NCI-H2029 (cell line): ENCODE measurements at places on chromosomes 3 and 15.
A peak's percentile ranks its signal among the peaks of the same experiment; 100 is the strongest.

- DNase-seq = no peak
Observed at GRCh38 chr3:101216710-101217465, 103.5 kb downstream of the IMPG2 start.

GRCh38 chr3:31402117-31402516, 130.6 kb upstream of the STT3B start:
- no peak for DNase-seq

- no peak for DNase-seq
Observed at GRCh38 chr3:173770796-173771573, 373.4 kb downstream of the NLGN1 start.

DNA sequence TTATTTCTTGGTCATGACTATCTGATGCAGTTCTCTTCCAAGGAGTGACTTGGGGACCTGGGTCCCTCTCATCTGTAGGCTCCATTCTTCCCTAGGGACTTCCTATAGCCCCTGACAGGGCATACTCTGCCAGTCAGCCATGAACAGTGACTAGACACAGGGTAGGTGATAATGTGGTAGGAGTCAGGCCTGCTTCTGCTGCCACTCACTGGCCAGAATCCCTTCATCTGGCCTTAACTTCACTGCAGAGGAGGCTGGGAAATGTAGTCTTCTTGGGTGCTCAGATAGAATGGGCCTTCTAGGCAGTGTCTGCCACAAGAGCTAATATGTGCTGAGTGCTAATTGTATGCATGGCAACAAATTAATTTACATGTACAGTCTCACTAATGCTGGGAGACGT, 84.5 kb downstream of the CACNA2D3 start:
- no peak for DNase-seq

DNA sequence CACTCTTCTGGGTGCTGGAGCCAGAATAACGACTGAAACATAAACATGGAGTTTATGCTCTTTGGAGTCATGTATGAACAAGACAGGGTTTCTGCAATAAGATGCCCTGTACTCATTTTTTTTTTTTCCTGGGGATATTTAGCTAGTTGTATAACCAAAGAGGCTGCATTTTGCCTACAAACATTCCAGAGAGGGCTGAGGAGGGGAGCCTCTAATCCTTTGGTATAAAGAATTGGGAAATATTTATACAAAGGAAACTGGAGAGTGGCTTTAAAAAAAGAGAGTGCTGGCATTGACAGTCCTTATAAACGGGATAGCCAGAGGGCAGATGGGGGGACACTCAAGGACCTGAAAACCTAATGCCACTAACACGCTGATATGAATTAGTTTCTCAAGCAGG, 32.4 kb upstream of the GAP43 start:
- DNase-seq = no peak

GRCh38 chr3:181103605-181104004, 114.1 kb upstream of the DNAJC19 start:
- peak; percentile 78 for DNase-seq

DNA sequence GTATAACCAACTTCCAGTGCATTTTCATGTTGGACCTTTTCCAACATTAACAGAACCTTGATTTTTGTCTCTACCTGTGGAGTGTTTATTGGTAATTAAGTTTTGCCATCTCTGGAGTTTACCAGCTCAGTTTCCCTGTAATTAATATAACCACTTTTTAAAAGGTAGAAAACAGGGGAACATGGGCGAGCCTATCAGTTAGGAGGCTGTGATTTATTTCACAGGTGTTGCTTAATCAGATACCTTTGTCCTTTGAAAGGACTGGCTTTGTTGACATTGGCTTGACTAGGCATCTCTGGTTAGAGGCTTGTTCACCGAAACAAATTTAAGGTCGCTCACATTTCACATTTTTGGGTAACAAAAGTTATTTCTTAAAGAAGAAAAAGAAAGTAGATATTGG, 622 bp downstream of the NAALADL2 start:
- peak; percentile 35 for DNase-seq

GRCh38 chr15:53034767-53035245, 244.7 kb upstream of the ONECUT1 start:
- no peak for DNase-seq

- DNase-seq = peak; percentile 75
Observed at GRCh38 chr3:14988988-14989394, 41.6 kb downstream of the NR2C2 start.

DNA sequence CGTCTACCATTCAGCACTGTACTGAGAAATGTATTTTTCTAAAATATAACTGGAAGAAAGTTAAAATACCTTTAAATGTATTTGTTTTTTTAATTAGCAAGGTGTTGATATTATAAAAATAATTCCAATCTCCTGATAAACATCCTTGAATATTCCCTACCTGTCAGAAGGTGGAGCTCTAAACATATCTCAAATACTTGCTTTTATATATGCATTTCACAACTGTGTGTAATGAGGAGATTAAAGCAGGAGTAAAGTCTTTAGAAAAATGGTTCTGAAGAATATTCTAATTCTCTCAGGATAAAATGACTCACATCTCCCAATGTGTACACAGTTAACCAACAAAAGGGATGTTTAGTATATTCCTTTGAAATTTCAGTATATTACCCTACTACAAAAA, 422.7 kb downstream of the PLCL2 start:
- no peak for DNase-seq

DNA sequence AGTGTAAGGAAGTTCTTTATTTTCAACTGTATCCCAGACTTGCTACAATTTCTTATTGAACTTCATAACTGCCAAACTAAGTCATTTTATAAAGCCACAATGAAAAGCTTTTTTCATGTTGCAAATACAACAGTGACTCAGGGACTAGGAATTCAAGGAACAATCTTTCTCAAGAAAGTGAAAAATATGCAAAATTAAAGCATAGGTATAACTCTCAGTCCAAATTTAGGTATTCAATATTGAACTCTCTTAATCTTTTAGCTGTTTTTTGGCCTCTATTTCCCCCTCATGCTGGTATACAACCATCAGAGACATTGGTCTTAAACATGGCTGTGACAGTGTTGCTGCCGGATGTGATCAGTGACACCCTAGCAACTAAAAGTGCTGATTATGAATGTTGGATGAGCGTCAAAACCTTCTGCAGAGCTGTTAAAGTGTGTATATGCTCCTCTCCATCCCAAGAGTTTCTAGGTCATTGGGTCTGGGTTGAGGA, 476.9 kb downstream of the ZNF385D start:
- no peak for DNase-seq

- DNase-seq = no peak
Observed at GRCh38 chr3:55897573-55898224, 410.6 kb upstream of the WNT5A start.

DNA sequence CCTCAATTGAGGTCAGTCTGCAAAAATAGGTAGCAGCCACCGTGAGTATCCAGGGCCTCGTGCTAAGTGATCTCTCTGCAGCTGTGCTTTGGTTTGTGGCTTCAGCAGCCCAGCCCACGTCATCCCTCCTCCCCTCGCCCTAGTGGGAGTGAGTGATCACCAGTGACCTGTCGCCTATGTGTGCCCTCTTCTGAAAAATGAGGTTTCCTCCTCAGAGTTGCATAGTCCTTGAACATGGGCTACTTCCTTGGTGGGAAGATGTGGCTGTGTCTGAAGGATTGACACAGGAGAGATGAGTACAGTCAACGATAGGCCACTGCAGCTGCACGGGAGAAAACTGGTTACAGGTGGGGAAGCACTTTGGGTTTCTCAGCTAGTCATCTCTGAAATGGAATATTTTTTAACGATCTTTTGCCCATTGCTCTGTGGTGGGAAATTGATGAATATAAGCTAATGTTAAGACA, 144.8 kb upstream of the BHLHE40 start:
- no peak for DNase-seq

GRCh38 chr3:114223143-114223542, 14.2 kb downstream of the ZNF80 start:
- no peak for DNase-seq

DNA sequence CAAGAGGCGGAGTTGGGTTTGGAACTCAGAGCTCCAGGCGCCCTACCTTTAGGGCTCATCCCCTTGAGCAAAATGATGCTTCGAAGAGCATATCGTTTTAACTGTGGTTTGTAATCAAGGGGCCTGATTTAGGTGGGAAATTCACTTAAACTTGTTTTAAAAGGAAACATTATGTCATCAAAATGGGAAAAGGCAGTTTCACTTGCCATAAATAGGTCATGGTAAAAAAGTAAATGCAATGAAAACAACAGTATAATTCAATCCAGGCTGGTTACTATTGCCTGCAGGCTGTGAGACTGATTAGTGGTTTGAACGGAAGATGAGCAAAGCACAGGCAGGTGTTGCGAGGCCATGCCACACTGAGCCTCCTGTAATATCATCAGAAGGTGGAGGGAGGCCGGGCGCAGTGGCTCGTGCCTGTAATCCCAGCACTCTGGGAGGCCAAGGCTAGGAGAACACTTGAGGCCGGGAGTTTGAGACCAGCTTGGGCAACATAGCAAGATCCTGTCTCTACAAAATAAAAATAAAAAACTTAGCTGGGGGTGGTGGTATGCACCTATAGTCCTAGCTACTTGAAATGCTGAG, 2.1 kb downstream of the HDAC11 start:
- DNase-seq = no peak

GRCh38 chr3:2810723-2811122, 299.5 kb downstream of the IL5RA start:
- DNase-seq = no peak

- DNase-seq = no peak
Observed at GRCh38 chr15:85973584-85974347, 105.9 kb upstream of the AGBL1 start.

GRCh38 chr3:87973906-87974305, 84.9 kb downstream of the CGGBP1 start:
- no peak for DNase-seq

DNA sequence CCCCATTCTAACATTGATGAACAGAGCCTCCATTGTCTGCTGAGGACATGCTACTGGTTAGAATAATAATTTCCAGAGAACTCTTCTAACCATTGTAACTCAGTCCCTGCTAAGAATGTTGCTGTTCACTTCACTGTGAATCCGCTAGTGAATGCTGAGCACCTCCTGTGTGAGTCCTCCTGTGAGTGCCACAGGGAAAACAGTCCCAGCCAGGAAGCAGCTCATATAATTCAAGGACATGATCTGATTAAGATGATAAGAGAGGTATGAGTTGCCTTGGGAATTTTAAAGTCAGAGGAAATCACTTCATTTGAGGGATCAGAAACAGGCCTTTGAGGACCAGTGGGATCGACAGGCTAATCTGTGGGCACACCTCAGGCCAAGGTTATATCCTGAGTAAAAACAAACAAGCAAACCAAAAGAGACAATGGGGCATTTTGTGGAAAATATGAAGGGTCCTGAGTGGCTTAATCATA, 33.9 kb upstream of the GPR160 start:
- DNase-seq = no peak

DNA sequence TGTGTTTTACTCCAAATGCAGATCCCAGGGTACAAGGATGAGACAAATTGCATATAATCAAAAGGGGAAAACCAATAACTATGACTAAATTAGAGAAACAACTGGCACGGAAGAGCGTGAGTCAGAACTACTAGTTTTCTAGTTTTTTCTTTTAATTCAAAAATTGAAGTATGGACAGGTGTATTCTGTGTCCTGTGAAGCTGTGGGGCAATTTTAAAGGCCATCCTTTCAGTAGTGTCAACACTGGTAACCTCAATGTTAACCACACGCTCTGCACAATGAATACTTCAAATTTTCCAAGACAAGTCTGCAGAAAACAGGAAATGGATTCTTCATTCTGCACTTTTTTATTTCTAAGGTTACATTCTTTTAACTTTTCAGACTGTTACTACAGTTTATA, 32.5 kb upstream of the GOLGA8A start:
- DNase-seq = no peak

DNA sequence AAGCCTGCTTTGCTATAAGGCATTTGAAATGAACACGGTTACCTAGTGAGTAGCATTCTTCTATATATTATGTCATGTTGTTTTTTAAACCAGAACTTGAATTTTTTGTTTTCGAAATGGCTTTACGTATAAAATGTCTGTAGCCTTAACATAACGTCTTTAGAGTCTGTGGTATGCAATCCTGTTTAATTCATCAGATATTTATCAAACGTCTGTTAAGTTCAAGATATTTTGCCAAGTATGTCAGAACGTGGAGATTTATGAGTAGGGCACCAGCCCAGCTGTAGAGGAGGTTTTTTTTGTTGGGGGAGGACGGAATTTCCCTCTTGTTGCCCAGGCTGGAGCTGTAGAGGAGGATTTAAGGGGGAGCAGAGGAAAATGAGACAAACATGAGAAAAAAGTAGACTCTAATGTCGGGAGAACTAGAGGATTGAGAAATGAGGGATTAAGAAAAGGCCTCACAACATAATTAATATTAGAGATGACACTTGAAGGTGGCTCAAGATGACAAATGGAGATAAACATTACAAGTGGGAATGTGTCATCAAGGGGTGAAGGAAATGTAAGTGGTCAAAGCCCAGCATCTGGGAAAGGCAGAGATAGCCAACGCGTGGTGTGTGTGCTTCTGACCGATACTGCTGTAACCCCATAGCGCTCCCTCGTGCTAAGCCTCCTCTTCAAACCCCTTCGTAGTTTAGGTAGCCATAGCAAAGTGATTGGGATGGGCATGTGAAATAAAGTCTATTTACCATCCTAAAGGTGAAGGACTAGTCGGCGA, 154.0 kb upstream of the GOLGA6L4 start:
- no peak for DNase-seq

GRCh38 chr15:41782371-41783282, 8.3 kb downstream of the MAPKBP1 start:
- no peak for DNase-seq

- DNase-seq = no peak
Observed at GRCh38 chr15:85430406-85431204, 50.2 kb downstream of the AKAP13 start.

DNA sequence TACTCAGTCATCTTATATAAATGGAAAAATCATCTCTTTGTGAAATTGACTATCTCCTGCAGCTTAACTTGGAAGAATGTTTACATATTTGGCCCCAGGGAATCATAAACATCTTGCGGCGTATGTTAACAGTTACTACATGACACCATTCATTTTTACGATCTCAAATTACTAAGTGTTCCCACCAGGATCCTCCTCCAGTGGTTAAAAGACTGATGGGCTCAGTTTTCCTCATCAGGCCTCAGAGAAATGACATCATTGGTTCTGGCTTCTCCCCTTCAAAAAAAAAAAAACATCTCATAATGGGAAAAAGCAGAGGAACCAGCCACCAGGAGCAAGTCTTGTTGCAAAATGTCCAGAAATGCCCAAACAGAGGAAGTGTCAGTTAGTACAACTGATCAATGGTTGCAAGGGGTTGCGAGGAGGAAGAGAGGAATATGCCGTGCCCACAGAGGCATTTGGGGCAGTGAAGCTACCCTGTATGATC, 70.5 kb upstream of the LIPC start:
- peak; percentile 12 for DNase-seq

DNA sequence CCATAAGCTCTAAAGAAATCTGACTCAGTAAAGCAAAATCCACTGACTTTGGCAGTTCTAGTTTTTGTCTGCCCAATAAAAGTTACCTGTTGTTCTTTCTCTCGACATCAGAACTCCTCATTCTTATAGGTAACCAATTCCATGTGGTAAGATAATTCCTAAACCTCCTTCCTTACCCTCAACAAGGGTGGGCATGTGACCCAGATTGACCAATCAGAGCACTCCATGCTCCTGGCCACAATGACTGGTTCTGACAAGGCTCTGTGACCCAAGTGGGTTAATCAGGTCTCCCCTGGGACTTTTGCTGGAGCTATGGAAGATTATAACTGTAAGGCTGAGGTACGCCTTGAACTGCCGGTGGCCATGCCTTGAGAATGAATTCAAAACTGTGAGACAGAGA, 31.7 kb downstream of the LINS1 start:
- DNase-seq = no peak
